ENCODE measurements at places on chromosomes 5 and 9.
A peak's percentile ranks its signal among the peaks of the same experiment; 100 is the strongest.

GRCh38 chr9:21684831-21685362, 117.5 kb upstream of the MTAP start:
- DNase-seq: peak; percentile 86

DNA sequence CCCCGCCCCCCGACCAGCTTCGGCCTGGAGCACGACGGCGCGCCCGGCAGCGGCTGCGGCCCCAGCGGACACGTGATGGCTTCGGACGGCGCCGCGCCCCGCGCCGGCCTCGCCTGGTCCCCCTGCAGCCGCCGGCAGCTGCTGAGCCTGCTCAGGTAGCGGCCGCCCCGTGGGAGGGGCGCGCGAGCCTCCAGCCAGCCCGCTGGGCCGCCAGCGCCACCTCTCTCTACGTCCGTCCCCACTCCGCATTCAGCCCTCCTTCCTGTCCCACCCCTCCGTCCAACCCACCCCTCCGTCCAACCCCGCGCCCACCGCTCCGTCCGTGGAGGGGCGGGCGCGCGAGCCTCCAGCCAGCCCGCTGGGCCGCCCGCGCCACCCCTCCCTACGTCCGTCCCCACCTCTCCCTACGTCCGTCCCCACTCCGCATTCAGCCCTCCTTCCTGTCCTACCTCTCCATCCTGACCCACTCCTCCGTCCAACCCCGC, 6.5 kb downstream of the ADAMTS13 start:
- no peak for DNase-seq

DNA sequence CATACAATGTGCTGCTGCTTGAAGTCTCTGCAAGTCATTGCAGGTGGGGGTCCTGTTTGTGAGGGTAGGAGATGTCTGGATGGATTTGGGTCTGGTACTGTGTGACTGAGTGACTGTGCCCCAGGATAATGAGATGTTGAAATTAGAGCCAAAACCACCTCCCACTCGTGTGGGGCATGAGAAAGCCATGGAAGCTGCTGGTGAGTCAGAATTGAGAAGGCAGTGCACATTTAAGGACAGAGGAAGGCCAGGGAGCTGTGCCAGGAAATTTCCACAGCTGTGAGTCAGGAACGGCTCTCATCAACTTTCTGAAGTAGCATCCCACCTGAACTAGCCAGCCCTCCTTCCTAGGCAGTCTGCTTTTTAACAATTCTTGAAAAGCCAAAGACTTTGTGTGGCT, 229.8 kb downstream of the DRD1 start:
- DNase-seq: peak; percentile 47

- DNase-seq: no peak
These were observed 322.1 kb upstream of the MSX2 start for GRCh38 chr5:174402222-174402812.

GRCh38 chr9:34328500-34328986, 525 bp downstream of the KIF24 start:
- no peak for DNase-seq

- DNase-seq: no peak
These were observed 605.6 kb downstream of the MTRR start for GRCh38 chr5:8474569-8474930.

DNA sequence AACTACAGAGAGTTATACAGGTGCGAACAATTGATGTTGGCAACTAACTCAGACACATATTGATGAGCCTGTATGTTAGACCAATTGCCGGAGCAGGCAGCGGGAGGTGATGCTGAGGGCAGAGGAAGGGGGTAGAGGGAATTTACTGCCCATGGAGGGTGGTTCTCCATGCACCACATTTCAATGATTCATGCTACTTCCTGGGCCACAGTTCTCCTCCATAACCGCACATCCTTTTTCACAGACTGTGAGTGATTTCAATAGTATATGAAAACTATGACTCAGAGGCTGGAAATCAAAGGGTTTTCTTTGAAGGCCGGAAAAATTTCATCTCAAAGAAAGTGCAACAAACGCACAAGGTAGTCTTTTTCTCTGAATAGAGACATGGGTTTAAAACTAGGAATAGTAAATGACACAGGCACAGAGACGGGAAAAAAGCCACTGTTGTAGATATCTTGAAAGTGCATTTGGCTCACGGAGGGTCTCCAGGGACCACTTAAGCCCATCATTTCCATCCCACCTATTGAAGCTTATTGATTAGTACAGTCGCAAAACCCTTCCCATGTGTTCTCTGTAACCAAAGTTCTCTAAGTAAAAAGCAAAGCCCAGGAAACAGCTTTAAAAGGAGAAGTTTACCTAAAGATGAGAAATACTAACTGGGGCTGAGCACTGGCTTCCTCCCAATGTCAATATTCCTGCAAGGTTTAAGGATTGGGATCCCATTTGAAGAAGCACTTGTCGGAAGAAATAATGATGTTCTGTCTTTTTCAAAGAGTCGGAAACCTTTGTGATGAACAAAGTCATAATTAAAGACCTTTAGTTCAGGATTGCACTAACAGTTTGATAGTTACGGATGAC, 28.0 kb upstream of the ADAM19 start:
- peak; percentile 86 for DNase-seq

DNA sequence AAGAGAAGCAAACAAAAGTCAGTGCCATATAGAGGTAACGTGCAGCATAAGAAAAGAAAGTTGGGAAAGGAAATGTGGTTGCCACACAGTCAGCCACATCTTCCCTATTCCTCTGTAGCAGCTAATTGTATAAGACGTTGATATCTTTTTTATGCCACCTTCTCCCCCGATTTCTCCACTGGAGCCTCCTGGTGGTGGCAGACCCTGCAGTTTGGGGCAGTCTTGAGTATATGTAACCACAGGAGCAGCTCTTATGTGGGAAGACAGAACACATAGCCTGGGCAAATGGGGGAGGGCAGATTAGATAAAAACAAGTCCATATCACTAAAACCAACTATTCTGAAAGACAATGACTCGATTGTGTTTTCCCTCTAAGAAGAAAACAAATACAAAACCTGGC, 99.7 kb downstream of the PLCXD3 start:
- DNase-seq: no peak

- no peak for DNase-seq
These were observed 388.8 kb downstream of the CDK5RAP2 start for GRCh38 chr9:120191141-120191540.

DNA sequence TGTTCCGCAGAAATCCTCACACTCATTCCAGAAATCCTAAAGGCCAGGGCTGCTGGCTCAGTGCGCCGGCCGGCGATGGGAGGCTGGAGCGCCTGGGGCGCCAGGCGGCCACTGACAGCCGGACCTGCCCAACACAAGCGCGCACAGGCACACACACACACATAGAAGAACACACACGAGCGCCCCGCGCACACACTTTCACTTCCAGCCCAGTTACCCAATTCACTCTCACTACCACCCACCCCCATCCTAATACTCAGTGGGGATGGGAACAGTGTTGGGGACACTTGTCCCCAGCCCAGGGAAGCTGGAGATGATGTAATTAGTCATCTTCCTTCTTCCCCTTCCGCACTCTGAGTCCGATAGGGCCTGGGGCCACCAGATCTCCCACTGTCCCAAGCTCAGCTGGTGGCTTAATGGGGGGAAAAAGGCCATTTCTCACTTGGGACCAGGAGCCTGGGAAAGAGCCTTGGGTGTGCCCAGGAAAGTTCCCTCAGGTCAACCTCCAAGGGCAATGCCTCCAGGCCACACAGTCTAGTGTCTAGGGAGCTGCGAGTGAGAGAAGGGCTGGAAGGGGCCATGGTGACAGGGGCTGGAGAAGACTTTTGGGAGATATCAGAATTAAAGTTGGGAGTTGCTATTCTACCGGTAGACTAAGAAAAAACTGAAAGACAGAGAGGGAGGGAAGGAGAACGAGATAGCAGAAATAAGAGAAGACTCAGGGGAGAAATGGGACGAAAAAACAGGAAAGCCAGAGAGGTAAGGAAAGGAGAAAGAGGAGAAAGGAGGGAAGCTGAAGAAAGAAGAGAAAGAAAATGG, 1.7 kb downstream of the EBF1 start:
- DNase-seq: no peak

DNA sequence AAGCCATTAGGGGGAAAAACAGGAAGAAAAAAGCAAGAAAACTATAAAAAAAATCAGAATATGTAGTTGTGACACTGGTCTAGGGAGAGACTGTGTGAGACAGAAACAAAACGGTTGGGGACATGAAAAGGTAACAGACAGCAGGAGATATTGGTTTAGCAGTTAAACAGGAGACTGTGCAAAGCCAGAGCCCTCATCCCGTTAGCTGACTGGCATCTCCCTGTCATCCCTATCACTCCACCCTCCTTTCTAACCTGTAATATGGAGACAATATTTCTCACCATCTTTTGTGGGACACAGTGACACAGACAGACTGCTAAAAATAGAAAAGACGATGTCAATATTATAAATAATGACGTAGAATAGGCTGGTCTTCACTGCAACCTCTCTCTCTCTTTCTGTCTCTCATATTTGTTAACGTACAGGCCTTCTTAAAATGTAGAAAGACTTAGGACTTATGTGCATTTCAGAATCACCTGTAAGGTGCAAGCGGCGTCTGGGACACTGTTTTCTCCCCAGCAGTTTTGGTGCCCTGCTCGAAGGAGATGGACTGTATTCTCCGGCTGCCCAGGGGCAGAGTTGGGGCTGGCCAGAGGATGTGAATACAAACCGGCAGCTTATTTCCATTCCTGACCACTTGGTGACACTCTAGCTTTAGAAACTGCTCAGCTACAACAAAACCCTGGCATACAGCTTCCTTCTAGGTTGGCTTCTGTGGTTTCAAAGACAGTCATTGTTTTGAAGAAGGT, 190.6 kb downstream of the MAT2B start:
- peak; percentile 60 for DNase-seq

DNA sequence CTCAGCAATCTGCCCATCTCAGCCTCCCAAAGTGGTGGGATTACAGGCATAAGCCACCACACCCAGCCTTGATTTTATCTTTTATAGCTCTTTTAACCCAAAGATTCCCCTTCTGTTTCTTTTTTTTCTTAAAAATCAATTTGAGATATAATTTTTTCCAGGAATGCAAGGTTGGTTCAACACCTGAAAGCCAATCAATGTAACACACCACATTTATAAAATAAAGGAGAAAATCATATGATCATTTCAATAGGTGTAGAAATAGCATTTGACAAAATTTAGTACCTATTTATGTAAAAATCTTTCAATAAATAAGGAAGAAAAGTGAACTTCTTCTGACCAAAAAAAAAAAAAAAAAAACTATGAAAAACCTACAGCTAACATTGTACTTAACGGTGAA, 3.7 kb upstream of the ASS1 start:
- DNase-seq: no peak

GRCh38 chr5:58241389-58241788, 218.5 kb downstream of the PLK2 start:
- DNase-seq: no peak

DNA sequence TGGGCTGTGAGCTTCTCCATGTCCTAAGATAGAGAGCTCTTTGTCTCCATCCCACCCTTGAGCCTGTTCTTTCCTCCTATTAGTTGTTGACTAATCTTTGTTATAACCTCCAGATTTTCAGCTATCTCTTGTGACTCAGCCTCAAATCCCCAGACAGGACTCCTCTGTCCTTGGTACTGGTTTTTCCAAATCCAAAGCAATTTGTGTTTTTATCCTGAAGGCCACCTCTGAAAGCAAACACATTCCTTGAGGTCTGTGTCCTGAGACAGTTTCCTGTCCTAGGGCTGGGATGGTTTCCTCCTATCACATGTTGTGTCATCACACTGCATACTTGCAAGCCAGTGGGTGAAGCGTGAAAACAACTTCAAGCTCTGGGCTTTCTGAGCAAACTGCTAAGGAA, 8.5 kb downstream of the TNC start:
- DNase-seq: no peak

DNA sequence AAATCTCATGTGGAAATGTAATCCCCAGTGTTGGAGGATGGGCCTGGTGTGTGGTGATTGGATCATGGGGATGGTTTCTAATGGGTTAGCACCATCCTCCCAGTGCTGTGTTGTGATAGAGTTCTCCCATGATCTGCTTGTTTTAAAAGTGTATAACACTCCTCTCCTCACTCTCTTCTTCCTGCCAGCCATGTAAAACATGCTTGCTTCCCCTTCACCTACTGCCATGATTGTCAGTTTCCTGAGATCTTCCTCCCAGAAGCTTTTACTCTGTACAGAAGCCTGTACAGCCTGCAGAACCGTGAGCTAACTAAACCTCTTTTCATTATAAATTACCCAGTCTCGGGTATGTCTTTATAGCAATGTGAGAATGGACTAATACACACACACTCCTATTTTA, 499.1 kb downstream of the RASEF start:
- no peak for DNase-seq

GRCh38 chr5:39177631-39177964, 41.8 kb downstream of the FYB1 start:
- no peak for DNase-seq

- DNase-seq: peak; percentile 10
These were observed 258.1 kb upstream of the EDIL3 start for GRCh38 chr5:84642795-84643194.

- no peak for DNase-seq
These were observed 1408.4 kb upstream of the C9orf72 start for GRCh38 chr9:28981711-28982110.

DNA sequence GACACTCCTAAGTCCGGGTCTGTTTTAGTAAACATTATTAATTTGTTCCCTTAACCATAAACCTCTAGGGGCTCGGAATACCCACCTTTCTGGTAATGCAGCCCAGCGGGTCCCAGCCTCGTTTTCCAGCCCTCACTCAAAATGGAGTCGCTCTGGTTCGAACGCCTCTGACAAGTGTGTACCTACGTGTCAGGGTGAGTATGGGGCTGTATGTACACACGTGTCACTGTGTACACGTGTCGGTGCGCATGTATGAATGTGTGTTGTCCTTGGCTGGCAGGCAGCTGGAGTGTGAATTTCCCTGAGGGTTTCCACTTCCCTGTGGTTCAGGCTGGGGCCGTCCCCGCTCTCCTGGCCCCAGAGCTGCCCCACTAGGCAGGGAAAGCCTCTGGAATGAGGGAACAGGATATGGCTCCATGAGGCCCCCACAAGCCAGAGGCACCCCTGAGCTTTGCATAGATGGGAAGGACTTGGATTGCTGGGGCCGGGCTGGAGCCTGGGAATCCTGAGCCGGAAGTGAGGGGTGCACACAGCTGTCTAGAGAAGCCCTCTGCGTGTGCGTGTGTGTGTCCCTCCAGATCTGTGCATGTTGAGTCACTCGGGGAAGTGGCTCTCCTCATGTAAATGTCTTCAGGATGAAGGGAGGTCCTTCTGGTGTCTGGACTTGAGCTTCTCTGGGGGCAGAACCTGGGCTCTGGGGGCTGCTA, 160.8 kb upstream of the IER5L start:
- no peak for DNase-seq

- peak; percentile 87 for DNase-seq
These were observed 7.1 kb downstream of the UBAP1 start for GRCh38 chr9:34185778-34186551.
